ENCODE measurements at places on chromosomes 7 and 10. TPM values are rescaled to one million over a fixed set of nuclear protein-coding genes. Genes with fewer than 3 reads are reported as not detected.

RSPH10B2 gene
- 0.05 TPM for total RNA-seq

FAM171A1 gene
- 27.5 TPM for total RNA-seq

MSMB gene
- total RNA-seq = not detected

ATRNL1 gene
- total RNA-seq = 0.97 TPM

GPNMB gene
- total RNA-seq = 37.2 TPM

NEBL gene
- total RNA-seq = under 0.01 TPM

ANXA8L1 gene
- 2.9 TPM for total RNA-seq

PRLHR gene
- not detected for total RNA-seq

FXYD4 gene
- not detected for total RNA-seq

WDFY4 gene
- total RNA-seq = not detected

PKD2L1 gene
- total RNA-seq = not detected

TLX1 gene
- not detected for total RNA-seq

CTNNA3 gene
- total RNA-seq = under 0.01 TPM

ITPRID1 gene
- total RNA-seq = not detected

MYL10 gene
- total RNA-seq = not detected

PBLD gene
- total RNA-seq = 3.9 TPM
